ENCODE measurements at places on chromosomes 7 and 10.

DNA sequence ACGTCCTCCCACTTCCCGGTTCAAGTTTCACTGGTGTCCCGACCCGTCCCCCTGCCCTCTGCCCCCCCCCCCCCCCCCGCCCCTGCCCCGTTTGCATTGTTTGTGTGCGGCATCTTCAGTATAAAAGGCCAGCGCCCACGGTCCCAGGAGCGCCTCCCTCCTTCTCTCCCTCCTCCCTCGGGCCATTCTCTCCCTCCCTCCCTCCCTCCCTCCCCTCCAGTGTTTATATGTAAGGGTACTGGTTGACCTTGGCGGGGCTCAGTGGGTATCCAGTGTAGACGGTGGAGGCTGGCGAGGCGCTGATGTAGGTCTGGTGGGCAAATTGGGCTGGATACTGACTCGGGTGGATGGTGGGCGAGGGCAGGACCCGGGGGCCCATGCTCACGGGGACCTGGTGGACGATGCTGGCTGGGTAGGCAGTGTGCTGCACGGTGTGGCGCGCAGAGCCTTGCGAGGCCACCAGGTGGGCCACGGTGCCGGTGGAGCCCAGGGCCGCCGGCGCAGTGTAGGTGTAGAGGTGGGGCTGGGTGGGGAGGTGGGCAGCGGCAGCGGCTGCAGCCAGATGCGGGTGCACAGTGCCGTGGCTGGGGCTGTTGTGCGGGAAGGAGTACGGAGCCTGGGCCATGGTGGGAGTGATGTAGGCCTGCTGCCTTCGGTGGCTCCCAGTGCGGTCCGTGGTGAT is 49.4 kb downstream of the CLEC2L start:
- no peak for DNase-seq

- peak; percentile 3 for DNase-seq
Observed at GRCh38 chr10:87734987-87735827, 75.5 kb downstream of the PAPSS2 start.

GRCh38 chr7:45712057-45712689 is 138.0 kb downstream of the ADCY1 start:
- no peak for DNase-seq

DNA sequence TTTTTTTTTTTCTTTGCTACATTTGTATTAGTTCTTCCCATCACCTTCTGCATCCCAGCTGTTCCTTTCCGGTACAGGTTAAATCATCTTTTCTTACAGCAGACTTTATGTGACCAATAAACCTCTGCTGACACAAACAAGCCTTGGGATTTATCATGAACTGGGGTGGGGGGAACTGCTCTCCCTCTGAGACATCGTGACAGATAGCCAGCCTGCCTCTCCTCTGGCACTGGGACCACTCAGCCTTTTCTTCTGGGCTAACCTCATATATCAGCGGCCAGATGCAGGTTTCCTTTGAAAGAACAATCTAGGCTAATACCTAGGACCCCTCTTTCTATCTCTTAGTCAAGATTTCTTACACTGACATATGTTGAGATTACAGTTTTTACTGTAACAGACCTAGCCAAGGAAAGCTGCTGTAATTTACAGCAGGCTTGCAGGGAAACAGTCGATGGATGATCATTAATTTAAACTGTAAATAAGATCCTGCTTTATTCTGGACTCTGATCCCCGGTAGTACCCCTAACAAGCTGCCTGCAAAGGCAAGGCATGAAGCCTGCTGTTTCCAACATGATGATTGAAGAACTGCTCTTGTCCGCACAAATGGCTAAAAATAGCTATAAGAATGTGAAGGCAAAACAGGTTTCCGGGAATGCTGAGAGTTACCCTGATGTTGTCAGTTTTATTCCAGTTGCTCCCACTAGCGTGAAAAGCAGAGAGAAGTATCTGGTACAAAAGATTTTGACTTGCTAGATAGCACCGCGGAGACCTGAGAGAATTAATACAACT is 338.7 kb downstream of the SORCS1 start:
- no peak for DNase-seq

DNA sequence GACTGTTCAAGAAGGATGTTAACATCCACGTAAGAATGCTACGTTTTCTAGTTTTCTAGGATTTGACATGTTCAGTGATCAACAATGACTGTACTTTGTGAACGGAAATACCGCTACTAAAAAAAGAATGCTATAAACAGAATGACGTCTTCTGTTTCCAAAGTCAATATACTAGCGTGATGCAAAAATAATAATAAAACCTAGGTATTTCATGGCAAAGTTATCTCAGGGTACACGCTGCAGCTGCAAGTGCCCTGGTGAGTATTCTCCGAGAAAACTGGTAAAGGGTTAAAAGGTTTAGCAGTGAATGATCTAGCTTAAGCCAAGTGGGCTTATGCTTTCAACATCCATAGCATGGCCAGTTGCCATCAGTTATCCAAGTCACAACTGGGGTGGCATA is 653.3 kb upstream of the PFKP start:
- no peak for DNase-seq

DNA sequence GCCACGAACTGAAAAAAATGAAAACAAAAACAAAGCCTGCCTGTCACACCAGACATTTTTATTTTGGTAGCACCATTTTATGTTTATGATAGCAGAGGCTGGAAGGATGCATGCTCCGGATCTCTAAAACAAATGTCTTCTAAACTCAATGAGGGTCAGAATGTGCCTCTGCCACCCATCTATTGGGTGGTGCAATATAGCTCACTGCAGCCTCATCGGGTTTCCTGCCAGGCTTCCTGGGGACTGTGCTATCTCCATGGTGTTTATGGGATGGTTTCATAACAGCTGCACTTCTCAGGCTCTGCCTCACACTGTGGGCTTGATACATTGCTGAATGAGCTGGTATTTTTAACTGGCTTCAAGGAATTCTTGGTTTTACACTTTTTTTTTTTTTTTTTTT is 94.4 kb downstream of the ITIH5 start:
- no peak for DNase-seq

- DNase-seq = no peak
Observed at GRCh38 chr7:115975766-115976165, 54.8 kb downstream of the TFEC start.

DNA sequence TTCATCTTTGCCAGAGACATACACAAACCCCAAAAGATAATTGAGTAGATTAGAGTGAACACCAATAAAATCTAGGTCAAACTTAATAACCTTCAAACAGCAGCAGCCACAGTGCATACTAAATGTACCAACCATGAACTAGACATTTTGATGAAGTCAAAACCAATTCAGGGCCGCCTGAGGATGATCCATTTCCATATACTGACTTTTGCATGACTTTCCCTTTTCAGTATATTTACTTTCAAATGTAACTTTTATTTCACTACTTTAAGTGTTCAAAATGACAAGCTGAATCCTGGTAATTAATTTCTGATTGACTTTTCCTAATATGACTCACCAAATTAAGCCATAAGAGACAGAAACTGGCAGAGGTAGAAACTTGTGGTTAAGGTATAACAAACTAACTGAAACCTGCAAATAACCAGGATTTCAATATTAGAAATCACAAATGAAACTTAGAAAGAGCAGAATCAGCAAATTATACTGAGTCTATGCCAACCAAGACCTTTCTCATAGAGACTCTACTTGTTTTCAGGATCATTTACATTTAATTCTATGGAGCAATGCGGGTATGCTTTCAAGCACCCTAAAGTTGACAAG is 171.9 kb upstream of the LRRN3 start:
- no peak for DNase-seq

Measured in naive thymus-derived CD4-positive, alpha-beta T cell (primary cell).